ENCODE measurements at places on chromosomes 12 and 14. TPM values are rescaled to one million over a fixed set of nuclear protein-coding genes. Genes with fewer than 3 reads are reported as not detected.

DNA sequence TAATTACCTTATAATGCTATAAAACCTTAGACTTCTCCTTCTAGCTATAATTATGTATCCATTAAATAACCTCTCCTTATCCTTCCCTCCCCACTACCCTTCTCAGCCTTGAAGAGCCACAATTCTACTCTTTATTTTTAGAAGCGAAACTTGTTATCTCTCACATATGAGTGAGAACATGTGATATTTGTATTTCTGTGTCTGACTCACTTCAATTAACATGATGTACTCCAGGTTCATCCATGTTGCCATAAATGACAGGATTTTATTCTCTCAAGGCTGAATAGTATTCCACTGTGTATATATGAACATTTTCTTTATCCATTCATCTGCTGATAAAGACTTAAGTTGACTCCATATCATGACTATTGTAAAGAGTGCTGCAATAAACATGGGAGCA, 485.6 kb downstream of the FLRT2 start:
- DNase-seq = no peak
- H3K36me3 ChIP-seq = no peaks in the 10 kb centered on the region
- no peak overlapping the region for H3K4me3 ChIP-seq
- H3K27ac ChIP-seq = no peak overlapping the region

DNA sequence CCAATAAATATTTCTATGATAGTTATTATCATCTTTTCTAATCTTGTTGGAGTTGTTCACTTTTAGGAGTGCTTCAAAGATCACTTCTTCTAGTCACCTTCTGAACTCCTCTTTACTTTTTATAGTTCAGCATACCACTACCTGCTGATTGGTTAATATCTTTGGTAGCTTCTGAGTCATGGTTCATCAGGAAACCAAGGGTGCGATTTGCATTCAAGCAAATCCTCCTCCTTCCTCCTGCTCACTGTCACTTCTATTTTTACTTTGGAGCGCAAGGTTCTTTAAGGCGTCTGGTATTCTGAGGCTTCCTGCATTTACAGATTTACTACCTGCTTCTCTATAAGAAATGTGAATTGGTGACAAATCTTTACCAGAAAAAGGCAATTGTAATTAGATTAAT, 24.0 kb downstream of the SYT1 start:
- no peaks in the 10 kb centered on the region for H3K4me1 ChIP-seq
- H3K4me3 ChIP-seq = no peak overlapping the region
- H3K36me3 ChIP-seq = no peaks in the 10 kb centered on the region
- H3K27ac ChIP-seq = no peak overlapping the region

GRCh38 chr14:18656627-18657026, 55.7 kb downstream of the OR11H12 start:
- no peak overlapping the region for H3K4me3 ChIP-seq
- H3K27me3 ChIP-seq = no peaks in the 10 kb centered on the region
- H3K4me1 ChIP-seq = no peaks in the 10 kb centered on the region
- H3K36me3 ChIP-seq = no peaks in the 10 kb centered on the region

The CACNA2D4 gene
- total RNA-seq = 7.1 TPM

The MYH6 gene
- not detected for total RNA-seq

Data from CD4-positive, CD25-positive, alpha-beta regulatory T cell (primary cell).